ENCODE measurements at places on chromosomes 5 and 9.

DNA sequence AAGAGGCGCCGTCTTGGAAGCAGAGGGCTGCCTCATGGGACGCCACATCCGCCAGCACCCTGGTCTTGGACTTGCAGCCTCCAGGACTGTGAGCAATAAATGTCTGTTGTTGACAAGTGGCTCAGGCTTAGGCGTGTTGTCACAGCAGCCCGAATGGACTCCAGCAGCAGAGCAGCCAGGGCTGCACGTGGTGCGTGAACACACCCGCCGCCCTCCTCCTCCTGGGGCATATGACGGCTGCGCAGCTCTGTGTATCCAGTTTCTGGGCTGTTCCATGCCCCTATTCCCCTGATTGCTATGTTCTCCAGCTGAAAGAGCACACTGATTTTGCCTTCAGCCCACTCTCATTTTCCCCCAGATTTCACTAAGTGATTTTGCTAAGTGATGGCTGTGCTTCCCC is 36.0 kb upstream of the CLPTM1L start:
- no peak for DNase-seq

DNA sequence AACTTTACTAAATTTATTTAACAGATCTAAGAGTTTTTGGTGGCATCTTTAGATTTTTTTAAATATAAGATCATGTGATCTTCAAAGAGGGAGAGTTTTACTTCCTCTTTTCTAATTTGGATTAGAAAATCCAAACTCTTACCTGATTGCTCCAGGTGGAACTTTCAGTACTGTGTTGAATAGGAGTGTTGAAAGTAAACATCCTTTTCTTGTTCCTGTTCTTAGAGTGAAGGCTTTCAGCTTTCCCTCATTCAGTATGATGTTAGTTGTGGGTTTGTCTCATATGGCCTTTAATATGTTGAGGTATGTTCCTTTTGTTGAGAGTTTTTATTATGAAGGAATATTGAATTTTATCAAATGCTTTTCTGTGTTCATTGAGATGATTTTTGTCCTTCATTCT is 650.0 kb upstream of the SGCD start:
- no peak for DNase-seq

DNA sequence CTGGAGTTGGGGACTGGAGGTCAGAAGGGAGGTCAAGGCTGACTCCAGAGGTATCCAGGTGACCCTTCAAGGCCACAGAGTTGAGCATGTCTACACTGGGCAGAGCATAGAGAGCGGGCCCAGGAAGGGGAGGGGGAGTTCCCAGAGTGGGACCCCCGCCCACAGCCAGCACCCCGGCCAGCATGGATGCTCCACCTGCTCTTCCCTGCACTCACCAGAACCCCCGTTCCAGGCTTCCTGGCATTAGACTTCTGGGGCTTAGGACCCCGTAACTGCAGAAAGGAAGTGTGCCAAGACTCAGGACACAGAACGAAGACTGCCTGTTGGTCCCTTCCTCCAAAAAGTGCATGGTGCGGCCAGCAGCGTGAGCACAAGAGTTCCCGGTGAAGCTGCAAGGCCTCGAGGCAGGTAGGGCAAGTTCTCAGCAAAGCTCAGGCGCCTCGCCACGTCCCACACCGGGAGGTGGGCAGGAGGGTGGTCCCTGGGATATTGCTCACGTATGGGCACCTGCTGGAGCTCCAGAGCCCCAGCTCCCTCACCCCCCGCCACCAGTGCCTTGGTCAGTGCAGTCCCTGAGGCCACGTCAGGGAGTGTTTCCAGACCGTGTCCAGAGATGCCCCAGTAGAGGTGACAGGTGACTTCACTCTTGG is 13.8 kb downstream of the ABO start:
- no peak for DNase-seq

- DNase-seq, result no peak
Measured at GRCh38 chr5:113378514-113378913, 56.3 kb downstream of the TSSK1B start.

- DNase-seq, result no peak
Measured at GRCh38 chr5:54292866-54293265, 17.5 kb downstream of the ARL15 start.

GRCh38 chr9:129762985-129763926 is 10.4 kb upstream of the PTGES start:
- DNase-seq, result no peak

- DNase-seq, result no peak
Measured at GRCh38 chr5:108548684-108549596, 167.0 kb upstream of the FBXL17 start.

GRCh38 chr9:83625178-83625577 is 2.2 kb downstream of the IDNK start:
- no peak for DNase-seq

- no peak for DNase-seq
Measured at GRCh38 chr9:14535161-14535955, 157.9 kb downstream of the ZDHHC21 start.

- DNase-seq, result no peak
Measured at GRCh38 chr9:30744871-30745270, 1639.6 kb upstream of the ACO1 start.

- no peak for DNase-seq
Measured at GRCh38 chr5:68325065-68325580, 109.6 kb downstream of the PIK3R1 start.

GRCh38 chr5:114402206-114402605 is 40.3 kb downstream of the KCNN2 start:
- DNase-seq, result no peak

GRCh38 chr5:110625376-110625999 is 101.0 kb downstream of the TMEM232 start:
- DNase-seq, result no peak

- no peak for DNase-seq
Measured at GRCh38 chr5:118990582-118990981, 2.2 kb upstream of the DTWD2 start.

DNA sequence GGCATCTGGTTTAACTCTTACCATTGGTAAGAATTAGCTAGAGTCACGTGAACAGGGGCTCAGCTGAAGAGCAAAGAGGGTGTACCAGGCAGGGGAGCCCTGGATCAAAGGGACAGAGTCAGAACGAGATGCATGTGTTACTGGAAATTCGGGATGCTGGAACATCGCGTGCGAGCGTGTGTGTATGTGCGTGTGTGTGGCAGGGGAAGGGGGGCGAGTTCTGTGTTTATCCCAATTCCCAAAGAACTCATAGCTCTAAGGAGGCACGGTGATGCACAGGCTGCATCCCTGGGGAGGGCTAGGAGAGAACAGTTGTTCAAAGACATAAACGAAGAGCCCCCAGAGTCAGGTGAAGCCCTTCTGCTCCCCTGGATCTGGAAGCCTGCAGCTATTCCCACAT is 353.3 kb downstream of the GADD45G start:
- DNase-seq, result no peak

DNA sequence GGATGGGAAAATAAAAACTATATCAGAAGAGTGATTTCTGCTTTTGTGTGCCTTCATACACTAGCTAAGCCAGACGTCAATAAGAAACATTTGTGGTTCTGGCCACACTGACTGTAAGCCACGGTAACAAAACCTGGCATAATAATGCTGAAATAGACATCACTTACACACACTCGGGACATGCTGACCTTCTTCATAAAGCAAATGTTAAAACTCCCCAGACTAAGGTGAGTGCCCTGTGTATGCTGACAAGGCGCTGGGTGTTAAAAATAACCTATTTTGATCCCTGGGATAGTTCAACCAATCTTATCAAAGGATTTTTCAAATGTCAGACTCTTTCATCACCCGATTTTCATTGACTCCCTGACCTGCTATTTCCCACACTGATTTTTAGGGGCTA is 337.0 kb downstream of the RAB3C start:
- DNase-seq, result no peak

GRCh38 chr5:174457141-174457678 is 267.2 kb upstream of the MSX2 start:
- DNase-seq, result no peak

GRCh38 chr5:14834062-14834461 is 37.5 kb downstream of the ANKH start:
- no peak for DNase-seq

GRCh38 chr5:73899055-73899454 is 273.1 kb downstream of the ARHGEF28 start:
- no peak for DNase-seq

- DNase-seq, result no peak
Measured at GRCh38 chr5:65043843-65044359, 275.2 kb downstream of the CWC27 start.

DNA sequence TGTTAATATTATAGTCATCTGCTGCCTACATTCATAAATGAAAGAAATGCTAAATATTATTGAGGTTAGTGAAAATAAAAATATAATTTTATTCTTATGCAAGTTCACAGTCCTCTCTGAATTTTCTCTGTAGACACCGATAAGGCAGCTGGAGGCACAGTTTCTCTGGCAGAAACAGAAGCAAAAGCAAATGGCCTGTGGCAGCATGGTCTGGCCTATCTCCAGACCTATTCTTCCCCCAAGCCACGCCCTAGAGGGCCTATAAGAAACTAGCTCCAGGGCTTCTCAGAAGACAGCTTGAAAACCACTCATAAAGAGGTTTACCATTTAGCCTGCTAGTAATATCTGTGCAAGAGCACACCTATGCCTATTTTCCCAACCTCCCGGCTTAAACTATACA is 28.4 kb downstream of the MRPS27 start:
- DNase-seq, result no peak

DNA sequence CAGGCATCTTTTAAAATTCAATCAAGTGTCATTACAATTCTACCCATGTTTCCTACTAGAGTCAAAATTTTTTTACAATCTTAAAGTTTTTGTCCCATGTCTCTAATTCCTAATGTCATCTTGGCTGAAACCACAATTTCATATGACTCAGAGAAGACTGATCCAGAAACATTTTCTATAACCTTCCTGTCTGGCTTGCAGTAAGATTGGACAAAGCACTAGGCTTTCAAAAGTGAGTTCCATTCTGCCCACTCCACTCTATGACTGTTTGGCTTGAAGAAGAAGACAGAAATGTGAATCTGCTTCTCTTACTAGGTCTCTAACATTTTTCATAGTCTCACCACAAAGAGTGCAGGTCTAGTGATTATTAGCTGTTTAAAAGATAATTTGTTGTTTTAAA is 88.8 kb downstream of the NR3C1 start:
- DNase-seq, result no peak

DNA sequence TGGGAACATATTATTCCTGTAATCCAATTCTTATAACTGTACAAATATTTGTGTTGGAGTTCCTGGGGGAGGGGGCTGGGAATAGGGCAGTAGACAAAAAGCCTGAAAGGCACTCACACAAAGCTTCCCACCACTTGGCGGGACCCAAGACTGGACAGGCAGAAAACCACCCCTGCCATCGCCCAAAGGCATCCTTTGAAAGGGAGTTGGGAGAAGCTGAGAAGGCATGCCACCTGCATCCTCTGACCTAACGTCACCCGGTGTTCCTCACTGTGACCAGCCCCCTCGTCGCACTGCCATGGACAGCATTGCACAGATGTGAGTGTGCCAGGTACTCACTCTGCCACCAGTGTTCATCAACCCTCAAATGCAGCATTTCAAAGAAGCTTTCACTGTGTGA is 80.6 kb upstream of the SMIM23 start:
- DNase-seq, result peak; percentile 2

- no peak for DNase-seq
Measured at GRCh38 chr5:6506611-6507010, 58.0 kb downstream of the UBE2QL1 start.

- DNase-seq, result no peak
Measured at GRCh38 chr5:18702821-18703220, 1068.6 kb downstream of the TAF11L14 start.

DNA sequence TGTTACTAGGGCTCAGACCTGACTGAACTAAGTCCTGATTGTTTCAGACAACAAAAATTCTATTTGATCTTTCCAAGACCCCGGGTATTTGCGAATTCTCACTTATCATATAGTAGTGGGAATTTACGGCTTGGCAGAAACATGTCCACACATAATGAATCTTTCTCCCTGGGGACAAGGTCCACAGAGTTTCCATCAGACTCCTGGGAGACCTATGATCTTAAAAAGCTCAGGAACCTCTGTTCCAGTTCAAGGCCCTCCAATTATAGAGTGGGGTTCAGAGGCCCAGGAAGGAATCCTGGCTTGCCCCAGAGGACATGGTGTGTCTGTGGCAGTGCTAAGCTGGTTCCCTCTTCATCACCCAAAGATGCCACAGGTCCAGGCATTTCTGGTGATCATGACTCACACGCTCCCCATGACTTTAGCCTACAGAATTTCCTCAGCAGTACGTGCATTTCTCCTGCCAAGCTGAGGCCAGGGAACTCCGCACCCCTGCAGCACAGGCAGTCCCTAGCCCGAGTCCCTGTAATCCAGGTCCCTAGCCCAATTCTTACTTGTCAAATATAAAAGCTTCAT is 12.6 kb downstream of the RAPGEF1 start:
- DNase-seq, result no peak

GRCh38 chr5:171893290-171893886 is 107.8 kb downstream of the SMIM23 start:
- no peak for DNase-seq

GRCh38 chr5:64925123-64925522 is 156.4 kb downstream of the CWC27 start:
- DNase-seq, result no peak

- DNase-seq, result no peak
Measured at GRCh38 chr5:54883374-54884194, 101.8 kb downstream of the ESM1 start.

- no peak for DNase-seq
Measured at GRCh38 chr5:1784197-1785050, 15.2 kb downstream of the MRPL36 start.

- DNase-seq, result no peak
Measured at GRCh38 chr5:69516769-69517168, 24.2 kb downstream of the OCLN start.

DNA sequence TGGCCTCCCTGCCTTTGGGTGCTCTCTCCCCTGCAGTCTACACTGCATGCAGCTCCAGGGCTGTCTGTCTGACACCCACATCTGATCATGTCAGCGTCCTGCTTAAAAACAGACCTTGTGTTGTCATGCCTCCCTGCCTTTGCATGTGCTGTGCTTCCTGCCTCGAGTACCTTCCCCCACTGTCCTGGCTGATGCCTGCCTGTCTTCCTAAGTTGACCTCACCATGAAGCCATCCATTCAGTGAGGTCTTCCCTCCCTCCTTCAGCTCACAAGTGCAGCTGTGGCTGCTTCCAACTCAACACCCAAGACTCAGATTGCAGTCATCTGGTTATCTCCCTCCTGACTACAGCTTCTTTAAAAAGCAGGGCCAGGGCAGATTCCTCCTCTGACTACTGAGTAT is 5.5 kb downstream of the ANGPTL2 start:
- no peak for DNase-seq

DNA sequence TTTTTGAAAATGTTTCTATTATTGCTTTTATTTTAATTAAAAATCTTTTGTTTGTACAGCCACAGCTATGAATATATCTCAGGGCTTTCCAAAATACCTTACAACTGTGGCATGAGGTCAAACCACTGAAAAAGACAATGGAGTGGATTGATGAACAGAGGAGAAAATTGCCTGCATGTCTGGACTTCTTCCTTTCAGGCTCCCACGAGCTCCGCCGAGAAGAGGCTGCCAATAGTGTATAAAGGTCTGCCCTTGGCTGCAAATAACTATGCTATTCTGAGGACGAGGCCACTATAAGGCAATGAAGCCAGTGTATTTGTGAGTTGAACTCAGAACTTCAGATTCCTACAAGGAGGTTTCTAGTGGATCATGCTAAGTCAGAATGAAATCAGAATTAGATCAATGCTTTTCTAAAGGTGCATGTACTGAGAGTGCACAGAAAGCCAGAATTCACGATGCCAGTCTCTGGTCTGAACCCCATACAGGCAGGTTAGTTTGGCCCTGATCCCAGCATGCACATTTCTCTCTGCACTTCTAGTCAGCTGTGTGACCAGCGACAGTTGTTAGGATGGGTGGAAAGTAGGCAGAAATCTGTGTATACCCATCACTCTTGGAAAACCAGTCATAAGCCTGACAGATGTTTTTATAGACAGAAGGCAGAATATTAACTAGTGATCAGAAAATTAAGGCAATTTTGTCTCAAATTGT is 42.7 kb upstream of the PLPP1 start:
- DNase-seq, result no peak
